ENCODE measurements at places on chromosomes 3 and 15.

DNA sequence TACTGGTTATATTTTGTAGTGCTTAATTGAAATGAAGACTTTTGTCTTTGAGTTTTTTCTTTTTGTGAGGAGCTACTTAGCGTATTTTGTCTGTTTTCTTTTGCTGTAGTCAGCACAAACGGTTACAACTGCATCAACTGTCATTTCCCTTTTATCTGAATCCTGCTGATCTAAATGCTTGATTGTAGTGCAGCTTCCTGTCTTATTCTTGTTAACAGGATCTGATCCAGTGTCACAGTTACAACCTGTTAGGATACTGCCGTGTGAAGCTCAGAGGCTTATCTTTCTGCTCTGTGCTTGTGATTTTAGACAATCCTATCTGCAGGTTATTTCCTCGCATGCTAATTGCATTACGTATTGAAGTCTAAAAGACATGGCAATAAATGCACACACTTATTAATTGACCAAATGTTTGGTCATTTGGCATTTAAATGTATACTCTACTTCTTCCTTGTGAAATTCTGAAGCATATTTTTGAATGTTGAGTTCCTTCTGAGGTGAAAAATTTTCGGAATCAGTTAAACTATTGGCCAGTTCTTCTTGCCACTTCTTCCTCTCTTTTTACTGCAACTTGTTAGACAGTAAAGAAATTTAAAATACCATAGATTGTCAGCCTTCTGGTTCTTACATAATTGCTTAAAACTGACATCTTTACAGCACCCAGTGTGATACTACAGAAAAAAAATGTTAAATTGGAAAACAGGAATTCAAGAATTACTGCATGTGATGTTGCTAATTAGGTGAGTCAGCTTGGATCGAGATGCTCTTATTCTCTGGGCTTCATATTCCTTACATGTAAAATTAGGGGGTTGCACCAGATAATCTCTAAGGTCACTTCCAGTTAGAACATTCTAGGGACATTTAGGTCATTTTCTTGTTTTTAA is 168.2 kb downstream of the MBNL1 start:
- no peak for DNase-seq

GRCh38 chr3:51813539-51813938 is 34.5 kb upstream of the IQCF6 start:
- no peak for DNase-seq

- no peak for DNase-seq
Measured at GRCh38 chr3:180275176-180275575, 238.4 kb upstream of the PEX5L start.

DNA sequence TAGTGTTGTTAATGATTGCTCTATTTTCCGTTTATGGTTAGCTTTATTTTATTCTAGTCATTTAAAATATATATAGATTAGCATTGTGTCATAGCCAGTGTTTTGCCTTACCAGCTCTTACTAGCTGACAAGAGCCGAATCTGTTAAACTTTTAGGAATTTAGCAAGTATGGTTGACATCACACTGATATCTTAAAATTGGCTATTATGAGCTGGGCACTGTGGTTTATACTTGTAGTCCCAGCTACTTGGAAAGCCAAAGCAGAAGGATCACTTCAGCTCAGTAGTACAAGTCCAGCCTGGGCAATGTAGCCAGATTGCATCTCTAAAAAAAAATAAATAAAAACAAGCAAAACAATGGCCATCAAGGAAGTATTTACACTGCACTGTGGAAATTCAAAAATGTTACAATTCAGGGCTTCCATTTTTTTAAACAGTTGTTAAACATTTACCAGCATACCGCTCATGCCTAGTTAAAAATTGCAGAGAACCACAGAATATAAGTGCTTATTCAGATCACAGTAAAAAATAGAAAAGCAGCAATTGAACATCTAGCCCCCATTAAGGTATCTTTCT is 208.4 kb upstream of the CGNL1 start:
- no peak for DNase-seq

DNA sequence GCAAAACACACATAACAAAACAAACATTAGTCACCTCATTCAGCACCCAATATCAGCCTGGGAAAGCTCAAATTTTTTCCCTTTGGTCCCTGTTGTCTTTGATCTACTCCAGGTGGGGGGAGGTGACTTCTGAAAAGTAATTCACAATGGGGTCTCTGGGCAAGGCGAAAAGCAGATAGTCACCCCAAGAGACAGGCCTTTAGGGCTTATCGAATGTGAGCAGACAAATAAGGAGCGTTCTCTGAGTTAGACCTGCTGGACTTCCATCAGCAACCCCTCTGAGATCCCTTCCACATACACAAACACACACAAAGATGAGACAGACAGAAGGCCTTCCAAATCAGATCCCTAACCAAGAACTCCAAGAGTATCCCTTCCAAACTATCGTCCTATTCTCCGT is 171.0 kb upstream of the SMAD3 start:
- DNase-seq = no peak

- DNase-seq = no peak
Measured at GRCh38 chr15:38440353-38441129, 13.4 kb upstream of the FAM98B start.

GRCh38 chr3:31247850-31248562 is 284.7 kb upstream of the STT3B start:
- no peak for DNase-seq

DNA sequence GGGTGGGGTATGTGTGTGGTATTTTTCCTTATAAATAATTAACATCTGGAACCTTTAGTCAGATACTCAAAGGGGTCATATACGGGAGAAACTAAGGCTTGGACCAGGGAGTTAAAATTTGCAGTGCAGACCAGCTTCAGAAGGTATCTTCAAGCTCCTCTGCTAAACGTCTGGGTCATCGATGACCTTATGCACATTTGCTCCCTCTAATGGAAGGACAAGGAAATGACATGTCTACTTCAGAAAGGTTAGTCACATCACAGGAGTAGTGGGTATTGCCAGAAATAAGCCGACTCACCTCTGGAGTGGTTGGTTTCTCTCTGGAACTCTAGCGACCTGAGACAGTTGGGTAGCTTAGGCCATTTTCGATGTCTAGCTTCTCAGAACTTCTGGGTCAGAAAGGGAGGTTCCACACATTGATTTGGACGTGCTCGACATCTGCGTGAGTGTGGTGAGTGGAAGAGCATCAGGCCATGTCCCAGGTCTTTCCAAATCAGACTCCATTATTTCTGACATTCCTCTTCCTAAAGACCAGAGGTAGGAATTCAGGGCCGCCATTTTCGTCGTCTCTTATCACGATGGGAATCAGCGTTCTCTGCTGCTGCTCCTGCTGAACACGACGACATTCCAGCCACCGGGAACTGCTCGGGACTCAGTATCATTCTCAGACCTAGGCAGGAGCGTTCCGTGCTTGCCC is 31.8 kb upstream of the RASA2 start:
- no peak for DNase-seq

GRCh38 chr3:169552533-169552932 is 111.0 kb downstream of the MECOM start:
- DNase-seq = no peak

DNA sequence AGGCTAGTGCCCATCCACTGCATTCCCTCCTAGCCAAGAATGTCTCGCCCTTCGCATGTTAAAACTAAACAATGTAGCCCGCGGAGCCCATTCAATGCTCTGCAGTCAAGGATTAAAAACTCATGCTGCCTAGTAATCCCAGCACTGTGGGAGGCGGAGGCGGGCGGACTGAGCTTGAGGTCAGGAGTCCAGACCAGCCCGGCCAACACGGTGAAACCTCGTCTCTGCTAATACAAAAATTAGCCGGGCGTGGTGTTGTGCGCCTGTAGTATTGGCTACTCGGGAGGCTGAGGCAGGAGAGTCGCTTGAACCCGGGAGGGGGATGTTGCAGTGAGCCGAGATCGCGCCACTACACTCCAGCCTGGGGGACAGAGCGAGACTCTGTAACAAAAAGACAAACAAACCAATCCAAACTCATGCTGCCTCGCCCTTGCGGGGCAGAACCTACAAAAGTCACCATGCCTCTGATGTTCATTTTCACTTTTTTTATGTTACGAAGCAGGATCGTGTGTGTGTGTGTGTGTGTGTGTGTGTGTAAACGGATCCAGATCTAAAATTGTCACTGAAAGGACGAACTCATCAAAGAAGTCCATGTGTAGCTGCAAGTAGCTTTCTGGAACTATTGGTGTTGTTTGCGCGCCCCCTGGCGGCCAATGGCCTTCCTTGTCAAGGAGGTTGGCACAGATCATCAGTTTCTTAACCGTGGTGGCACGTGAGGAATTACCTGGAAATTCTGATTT is 54.8 kb upstream of the SPESP1 start:
- peak; percentile 26 for DNase-seq

DNA sequence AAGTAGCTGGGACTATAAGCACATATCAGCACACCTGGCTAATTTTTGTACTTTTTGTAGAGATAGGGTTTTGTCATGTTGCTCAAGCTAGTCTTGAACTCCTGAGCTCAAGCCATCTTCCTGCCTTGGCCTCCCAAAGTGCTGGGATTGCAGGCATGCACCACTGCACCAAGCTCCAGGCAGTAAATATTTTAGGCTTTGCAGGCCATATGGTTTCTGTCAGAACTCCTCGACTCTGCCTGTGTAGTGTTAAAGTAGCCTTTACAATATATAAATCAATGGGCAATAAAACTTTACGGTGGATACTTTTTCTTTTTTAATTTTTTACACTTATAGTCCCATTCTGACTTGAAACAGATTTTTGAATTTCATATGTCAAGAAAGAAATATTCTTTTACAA is 41.6 kb downstream of the DAG1 start:
- no peak for DNase-seq

DNA sequence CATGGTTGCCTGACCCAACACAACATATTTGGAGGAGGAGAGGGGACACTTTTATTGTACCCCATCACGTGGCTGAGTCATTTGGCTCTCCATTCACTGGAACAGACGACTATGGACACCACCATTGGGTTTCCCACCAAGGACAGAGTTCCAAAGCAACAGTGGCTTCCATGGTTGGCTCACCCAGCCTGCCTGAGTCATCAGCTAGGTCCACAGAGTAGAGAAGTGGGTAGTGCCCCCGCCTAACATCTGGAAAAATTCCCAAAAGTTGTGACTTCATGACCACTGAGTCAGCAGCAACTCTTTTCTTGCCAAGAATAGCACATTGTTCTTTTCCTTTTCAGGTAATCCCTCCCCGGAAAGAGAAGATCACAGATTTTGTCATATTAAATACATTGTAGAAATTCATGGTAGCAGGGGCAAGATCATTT is 3.0 kb upstream of the PPP1R2 start:
- no peak for DNase-seq

GRCh38 chr15:99923711-99924110 is 190.5 kb upstream of the LYSMD4 start:
- DNase-seq = no peak

DNA sequence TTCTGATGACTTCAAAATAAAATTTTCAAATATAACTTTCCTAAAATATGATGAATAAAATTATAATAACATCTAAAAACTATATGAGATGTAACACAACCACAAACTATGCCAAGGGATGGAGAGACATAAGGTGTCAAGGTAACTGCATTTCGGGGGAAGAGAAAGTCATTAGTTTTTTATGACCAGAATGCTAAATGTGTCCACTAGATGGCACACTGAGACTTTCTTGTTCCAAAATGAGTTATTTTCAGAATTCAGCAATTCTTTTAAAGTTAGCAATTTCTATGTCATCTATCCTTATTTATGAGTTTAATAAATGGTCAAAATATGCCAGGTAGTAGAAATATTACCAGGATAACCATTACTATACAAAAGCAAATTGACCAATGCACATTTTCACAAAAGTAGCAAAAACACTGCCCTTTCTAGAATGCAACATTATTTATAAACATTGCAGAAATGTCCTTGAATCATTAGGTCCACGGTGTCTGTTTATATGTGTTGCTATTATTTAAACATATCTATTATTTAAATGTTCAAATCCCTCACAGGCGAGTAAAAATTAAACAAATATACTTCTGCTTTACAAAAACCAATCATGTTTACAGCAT is 374.2 kb downstream of the PLCL2 start:
- no peak for DNase-seq

GRCh38 chr15:101187820-101188636 is 63.8 kb downstream of the CHSY1 start:
- no peak for DNase-seq

DNA sequence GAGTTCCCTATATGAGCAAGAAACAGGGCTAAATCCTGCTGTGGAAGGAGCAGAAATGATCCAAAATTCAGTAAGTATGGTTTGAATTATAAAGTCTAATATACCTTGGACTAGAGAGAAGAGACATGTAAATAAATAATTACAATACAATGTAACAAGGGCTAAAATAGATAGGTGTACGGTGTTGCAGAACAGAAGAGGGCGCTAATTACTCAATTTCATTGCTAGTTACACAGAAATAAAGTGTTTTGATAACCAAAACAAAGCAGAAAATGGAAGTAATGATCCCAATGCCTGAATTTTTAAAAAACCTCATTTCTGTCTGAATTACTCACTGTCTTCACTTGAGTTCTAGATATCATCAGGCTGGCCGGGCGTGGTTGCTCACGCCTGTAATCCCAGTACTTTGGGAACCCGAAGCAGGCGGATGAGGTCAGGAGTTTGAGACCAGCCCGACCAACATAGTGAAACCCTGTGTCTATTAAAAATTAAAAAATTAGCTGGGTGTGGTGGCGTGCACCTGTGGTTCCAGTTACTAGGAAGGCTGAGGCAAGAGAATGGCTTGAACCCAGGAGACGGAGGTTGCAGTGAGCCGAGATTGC is 8.3 kb upstream of the PLCH1 start:
- DNase-seq = no peak

GRCh38 chr3:186151077-186151971 is 42.4 kb upstream of the ETV5 start:
- DNase-seq = no peak

- DNase-seq = no peak
Measured at GRCh38 chr3:118949113-118949760, 85.4 kb downstream of the IGSF11 start.

- no peak for DNase-seq
Measured at GRCh38 chr3:69941037-69941436, 58.5 kb upstream of the SAMMSON start.

DNA sequence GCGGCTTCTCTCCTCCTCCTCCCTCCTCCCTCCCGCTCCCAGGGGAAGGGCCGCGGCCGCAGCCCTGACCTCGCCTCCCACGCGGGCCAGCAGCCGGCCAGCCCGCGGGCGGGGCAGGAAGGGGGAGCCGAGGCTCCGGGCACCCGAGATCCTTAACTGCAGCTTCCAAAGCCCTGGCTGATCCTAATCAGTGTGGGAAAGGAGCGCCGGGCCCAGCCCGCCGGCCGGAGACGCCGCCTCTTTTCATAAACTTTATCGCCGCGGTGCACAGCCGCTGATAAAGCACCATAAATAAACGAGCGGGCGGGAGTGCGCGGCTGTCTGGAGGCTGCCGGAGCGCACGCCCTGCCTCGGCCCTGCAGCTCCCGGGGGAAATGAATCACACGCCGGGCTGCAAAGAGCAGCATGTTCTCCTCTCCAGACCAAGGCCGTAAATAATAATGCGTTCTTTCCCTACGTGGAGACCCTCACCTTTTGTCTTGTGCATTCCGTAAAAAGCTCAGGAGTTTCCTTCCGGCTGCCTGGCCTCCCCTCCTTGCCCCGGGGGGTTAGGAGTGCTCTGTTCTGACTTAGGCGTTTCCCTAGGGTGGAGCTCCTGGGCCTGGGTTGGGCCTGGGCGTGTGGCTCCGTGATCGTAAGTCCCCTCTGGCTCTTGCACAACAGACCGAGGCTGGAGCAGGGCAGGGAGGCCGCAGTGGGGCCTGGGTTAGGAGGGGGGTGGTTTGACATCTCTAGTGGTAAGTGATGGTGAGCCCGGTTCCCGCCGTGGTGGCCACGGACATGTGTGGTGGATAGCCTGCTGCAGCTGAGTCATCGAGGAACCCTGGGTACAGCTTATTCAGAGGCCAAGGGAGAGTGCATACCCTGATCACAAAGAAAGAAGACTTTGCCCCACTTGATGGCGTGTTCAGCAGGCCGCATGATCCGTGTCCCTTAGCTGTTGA is 132.6 kb upstream of the HES1 start:
- peak; percentile 43 for DNase-seq
